M059J (cell line): ENCODE measurements at places on chromosomes 3 and 15.
A peak's percentile ranks its signal among the peaks of the same experiment; 100 is the strongest.

DNA sequence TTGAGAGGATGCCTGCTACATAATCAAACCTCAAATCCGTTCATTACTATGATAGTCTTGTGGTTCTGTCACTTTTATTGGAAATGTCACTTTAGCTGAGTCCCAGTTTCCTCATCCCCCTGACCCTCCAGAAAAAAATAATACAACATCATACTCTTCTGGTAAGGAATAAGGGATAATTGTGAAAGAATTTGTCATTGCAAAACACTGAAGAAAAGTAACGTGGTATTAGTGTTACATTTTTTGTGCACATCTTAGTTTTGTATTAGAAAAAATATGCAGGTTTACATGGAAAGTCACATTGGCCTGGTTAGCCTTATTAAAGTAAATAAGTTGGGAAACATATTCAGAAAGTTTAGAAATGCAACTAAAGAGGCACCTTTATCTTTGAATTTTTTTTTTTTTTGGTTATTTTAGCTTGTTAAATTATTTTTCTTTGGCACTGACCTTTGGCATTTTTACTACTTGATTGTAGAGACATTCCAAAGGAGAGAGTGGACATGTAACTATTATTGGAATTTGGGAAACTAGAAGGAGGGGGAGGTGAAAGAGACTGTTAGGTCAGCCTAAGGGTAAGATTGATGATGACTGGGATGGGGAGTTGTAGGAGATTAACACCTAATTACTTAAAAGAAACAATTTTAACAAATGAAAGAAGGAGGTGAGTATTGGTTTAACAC is 462.2 kb upstream of the RARB start:
- DNase-seq = no peak

GRCh38 chr3:40637906-40638305 is 113.1 kb downstream of the ZNF621 start:
- DNase-seq = no peak

DNA sequence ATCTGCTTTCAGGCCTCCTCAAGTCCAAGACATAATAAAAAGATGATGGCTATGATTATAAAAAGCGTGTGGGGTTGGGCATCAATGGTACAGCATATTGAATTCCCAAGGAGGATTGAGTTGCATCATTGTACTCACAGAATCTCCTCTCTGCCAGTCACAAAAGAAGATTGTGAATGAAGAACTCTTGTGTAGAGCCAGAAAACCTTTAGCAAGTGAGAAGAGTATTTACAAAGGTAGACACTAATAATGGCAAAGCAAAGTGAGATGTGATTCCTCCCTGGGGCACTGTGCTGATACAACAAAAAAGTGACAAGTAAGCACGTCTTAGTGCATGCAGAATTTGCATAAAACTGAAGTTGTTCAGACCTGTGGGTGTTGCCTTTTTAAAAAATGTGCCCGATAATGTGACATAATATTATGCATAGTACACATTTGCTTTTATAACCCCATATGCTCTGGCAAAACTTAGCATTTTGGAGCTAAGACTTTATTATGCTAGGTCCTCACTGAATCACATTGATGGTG is 291.2 kb upstream of the TBC1D5 start:
- DNase-seq = no peak

DNA sequence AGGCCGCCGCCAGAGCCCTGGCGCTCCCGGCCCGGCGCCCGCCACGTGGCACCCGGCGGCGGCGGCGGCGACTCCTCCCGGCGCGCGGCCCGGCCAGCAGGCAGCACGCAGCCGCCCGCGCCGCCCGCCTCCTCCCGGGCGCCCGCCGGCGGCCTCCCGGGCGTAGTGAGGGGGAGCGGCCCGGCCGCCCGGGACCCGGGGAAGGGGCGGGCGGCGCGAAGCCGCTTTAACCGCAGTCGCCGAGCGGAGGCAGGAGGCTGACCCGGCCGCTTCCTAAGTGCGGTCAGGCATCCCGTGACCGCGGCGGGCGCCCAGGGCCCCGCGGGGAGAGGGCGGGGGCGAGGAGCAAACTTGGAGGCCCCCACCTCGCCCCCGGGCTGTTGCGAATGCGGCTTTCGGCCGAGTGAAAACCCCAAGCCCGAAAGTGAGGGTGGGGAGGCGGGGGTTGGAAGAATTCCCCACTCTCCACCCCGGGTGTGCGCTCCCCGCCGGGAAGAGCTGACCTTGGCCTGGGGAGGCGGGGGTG is 1.7 kb upstream of the HES1 start:
- peak; percentile 90 for DNase-seq

GRCh38 chr15:74424901-74425528 is 8.7 kb downstream of the SEMA7A start:
- no peak for DNase-seq

- no peak for DNase-seq
Observed at GRCh38 chr3:144036498-144036897, 64.9 kb downstream of the DIPK2A start.
